Activated CD4-positive, alpha-beta T cell treated with anti-CD3 and anti-CD28 coated beads, Interleukin-2, amount 50 U/mL, for 48 hours (primary cell): ENCODE measurements at places on chromosomes 6 and 20.

DNA sequence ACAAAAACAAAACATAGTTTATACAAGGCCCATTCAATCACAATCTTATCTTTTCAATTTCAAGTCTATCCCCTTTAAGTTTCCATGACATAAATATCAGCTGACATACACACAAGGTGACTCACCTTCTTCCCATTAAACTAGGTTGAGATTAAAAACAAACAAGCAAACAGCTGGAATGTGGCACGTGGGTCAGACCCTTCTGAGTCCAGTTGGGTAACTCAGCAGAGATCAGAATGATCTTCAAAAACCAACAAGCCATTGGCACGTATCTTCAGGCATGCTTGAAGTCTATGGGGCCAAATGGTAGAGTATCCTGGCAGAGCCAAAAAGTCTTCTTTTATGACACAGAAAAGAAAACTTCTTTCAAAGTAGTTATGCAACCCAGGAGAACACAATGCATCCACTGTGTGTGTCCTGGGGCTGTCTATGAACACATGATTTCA lies 603.5 kb upstream of the CITED2 start:
- no peak for DNase-seq

- no peak for DNase-seq
Measured at GRCh38 chr6:153096031-153096430, 35.1 kb downstream of the RGS17 start.

GRCh38 chr6:104632588-104632987 lies 227.1 kb downstream of the HACE1 start:
- no peak for DNase-seq

- no peak for DNase-seq
Measured at GRCh38 chr20:57939499-57939898, 229.7 kb upstream of the PMEPA1 start.

DNA sequence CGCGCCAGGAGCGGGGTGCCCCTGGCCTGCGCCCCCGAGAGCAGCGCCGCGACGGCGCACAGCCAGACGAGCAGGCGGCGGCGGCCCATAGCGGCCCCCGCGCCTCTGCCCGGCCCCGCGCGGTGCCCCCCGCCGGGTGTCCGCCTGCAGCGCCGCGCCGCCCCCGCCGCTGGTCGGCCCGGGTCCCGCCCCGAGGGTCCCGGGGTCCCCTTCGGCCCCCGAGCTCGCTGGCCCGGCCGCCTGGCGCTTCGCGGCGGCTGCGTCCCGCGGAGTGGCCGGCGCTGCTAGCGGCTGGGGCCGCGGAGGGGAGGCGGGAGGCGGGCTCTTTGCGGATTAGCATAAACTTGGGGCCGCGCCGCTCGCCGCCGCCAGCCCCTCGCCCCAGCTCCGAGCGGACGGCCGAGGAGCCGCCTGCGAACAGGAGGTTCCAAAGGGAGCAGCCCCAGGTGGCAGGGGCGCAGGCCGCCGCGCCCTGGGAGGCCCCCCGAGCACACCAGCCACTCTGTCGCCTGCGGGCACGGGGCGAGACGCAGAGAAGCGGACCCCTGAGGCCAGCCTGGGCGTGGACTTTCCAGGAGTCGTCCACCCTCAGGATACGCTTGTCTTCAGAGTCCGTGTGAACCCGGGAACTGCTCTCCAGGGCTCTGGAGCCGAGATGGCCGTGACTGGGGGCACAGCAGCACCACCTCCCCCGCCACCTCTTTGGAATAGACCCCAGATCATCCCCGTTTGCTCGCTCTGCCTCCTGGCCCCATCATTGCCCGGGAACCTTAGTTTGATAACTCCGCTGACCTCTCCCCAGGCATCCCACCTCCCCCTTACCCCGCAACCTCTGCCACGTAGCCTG lies at the start of gene EMILIN3:
Gene EMILIN3 (minus strand): TSS at position 273 of the 847 bp plus-strand sequence. CDS start 184 bp downstream, at position 89.
- no peak for DNase-seq

- DNase-seq, result no peak
Measured at GRCh38 chr6:167569879-167570278, 245.0 kb downstream of the TTLL2 start.

DNA sequence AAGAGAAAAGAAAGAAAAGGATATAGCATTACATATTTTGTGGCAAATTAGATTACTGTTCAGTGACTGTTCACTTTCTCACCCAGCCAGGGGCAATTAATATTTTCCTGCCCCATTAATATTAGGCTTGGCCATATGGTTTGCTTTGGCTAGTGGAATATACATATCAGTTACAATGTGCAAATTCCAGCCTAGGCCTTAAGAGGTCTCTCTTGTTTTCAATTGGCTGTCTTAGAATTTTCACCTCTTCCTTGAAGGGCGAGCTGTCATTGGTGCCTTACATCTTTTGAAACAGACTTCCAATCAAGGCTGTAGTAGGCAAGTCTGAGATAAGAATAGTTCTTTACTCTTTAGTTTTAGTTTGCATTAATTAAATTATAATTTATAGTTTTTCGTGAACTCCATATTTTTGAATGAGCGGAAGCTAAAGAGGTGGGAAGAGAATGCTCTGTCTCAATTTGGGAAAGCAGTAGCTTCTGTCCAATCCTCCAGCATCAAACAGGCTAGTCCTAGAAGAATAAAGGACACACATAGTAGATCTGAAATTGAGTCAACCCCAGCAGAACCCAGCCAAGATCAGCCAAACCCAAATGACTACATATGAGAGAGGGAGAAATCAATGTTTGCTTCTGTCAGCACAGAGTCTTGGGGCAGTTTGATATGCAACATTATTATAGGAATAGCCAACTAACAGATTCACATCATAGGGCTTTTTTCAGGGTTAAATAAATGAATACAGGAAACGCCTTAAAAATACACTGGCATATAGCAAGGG lies 6.3 kb upstream of the CSNK2A1 start:
- no peak for DNase-seq

DNA sequence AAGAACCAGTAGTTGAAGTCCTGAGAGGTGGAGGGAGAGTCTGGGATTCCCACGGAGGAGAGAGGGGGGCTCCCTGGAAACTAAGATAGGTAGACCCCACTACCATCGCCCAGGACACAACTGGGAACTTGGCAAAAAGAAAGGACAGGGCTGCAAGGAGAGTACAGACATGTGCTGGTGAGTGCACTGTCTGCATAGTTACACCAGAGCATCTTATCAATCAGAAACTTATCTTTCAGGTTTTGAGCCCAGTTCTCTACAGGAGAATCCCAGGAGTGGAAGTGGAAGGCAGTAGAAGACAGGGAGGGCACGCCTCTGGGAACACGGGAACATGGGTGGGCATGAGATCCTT lies 12.2 kb downstream of the NFKBIL1 start:
- no peak for DNase-seq

DNA sequence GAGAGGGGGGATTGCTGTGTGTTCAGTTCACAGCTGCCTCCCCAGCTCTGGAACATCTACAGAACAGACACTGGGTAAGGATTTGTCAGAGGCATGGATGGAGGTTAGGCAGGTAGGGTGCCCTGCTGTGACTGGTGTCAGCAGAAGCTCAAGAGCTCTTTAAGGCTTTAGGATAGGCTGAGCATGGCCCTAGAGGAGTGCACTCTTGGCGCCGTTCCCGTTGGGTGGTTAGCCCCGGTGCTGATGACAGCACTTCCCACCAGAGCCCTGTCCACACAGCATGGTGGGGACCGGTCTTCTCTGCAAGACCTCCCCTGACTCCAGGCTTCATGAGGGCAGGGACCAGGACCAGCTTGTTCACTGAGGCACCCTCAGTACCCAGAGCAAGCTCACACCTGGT lies 262.0 kb downstream of the BMP7 start:
- DNase-seq, result no peak

DNA sequence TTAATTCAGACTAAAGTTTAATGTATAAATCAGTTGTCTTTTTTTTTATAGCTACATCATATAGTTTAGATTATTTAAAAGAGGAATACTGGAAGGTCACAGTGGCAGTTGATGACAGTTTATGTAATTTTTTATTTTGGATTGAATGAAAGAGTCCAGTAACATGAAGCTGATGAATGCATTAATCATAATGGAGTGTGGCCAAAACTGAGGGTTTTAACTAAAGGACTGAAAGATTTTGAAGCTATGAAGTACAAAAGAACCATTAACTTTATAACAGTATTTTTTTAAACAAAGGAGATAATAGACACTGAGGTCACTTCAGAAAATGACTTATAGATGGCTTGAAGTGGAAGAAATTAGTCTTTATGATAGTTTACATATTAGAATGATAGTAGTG lies 41.3 kb downstream of the TRMT11 start:
- no peak for DNase-seq

- no peak for DNase-seq
Measured at GRCh38 chr20:57987659-57988058, 240.8 kb downstream of the ANKRD60 start.

DNA sequence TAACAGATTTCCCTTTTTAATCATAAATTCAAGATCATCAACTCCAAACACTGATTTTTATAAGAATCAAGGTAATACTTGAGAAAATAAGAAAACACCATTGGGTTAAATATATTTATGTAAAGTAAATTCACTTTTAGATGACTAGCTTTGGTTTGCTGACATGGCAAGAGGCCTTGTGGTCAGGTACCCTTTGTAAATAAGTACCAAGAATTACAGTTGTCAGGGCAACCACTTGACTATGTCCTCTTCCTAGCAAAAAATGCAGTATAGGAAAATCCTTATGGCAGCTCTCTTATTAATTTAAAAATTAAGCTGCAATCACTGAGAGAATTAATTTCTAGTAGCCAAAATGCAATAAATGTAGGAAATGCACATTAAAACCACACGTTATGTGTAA lies 153.8 kb downstream of the INSM1 start:
- DNase-seq, result no peak

DNA sequence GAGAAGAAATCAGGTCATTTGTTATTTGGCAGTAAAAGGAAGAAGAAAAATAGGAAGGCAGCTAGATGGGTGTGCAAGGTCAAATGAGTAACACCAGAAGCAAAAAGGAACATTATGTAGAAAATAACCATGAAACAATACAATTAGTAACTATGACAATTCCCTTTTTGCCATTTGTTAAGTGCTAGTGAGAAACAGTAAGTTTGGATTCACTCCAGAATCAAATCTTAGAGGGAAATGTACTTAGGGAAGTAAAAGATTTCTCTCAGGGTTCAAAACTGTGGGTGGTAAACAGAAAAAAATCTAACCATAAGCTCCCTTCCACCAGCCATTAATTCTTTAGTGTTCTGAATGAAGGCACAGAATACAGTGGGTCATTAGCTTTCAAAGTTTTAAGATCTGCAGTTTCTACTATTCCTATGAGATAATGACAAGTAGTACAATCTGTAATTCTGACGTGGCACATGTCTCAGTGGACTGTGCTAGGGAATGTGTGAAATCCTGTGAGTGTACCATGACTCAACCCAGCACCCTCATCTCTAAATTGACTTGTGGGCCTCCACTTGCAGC lies 17.1 kb downstream of the REPS1 start:
- DNase-seq, result peak; percentile 20

DNA sequence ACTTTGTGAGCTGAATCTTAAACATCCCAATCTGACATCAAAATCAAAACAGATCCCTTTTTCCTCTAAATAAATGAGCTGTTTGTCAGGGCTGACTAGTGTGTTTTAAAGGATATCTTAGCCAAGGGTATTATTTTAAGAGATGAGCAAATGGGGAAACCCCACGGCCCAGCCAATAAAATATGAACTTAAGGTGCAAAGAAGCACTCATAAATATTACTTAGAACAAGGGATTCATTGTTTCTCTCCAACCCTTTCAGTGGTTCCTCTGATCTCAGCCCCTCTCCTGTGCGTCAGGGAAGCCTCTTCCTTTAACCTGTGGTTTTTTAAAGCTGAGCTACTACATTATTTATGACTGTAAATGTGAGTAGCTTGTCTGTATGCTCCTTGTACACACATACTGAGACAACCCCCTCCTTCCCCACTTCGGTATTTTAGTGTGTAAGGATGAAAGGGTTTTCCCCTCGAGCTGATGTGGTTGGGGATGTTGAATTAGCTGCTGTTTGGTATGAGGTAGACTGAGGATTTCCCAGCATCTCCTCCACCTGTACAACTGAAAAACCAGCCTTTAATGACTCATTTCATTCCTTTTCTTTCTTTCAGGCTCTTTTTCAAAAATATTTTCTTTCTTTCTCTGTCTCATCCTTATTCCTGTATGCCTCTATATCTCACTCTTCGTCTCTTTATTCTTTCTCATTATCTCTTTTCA lies 6.5 kb downstream of the BMP5 start:
- DNase-seq, result peak; percentile 8

- DNase-seq, result no peak
Measured at GRCh38 chr20:19071446-19071725, 141.1 kb upstream of the SLC24A3 start.

DNA sequence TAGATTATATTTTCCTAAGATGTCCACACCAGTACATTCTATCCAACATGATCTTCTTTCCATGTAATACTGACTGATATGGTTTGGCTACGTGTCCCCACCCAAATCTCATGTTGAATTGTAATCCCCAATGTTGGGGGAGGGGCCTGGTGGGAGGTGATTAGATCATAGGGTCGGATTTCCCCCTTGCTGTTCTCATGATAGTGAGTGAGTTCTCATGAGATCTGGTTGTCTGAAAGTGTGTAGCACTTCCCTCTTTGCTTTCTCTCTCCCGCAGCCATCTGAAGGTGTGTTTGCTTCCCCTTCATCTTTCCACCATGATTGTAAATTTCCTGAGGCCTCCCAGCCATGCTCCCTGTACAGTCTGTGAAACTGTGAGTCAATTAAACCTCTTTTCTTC lies 12.2 kb upstream of the HBS1L start:
- peak; percentile 21 for DNase-seq

- no peak for DNase-seq
Measured at GRCh38 chr6:1536526-1537429, 72.9 kb upstream of the FOXC1 start.
